ENCODE measurements at places on chromosomes 12 and 14.

GRCh38 chr12:116202433-116202832 lies 75.1 kb downstream of the MED13L start:
- no peak for DNase-seq

GRCh38 chr12:28603239-28603638 lies 413.0 kb downstream of the CCDC91 start:
- no peak for DNase-seq

- no peak for DNase-seq
Measured at GRCh38 chr12:862303-862911, 87.1 kb downstream of the RAD52 start.

- DNase-seq: no peak
Measured at GRCh38 chr14:77343662-77344061, 22.8 kb downstream of the GSTZ1 start.

- no peak for DNase-seq
Measured at GRCh38 chr14:94019329-94019728, 6.8 kb upstream of the OTUB2 start.

DNA sequence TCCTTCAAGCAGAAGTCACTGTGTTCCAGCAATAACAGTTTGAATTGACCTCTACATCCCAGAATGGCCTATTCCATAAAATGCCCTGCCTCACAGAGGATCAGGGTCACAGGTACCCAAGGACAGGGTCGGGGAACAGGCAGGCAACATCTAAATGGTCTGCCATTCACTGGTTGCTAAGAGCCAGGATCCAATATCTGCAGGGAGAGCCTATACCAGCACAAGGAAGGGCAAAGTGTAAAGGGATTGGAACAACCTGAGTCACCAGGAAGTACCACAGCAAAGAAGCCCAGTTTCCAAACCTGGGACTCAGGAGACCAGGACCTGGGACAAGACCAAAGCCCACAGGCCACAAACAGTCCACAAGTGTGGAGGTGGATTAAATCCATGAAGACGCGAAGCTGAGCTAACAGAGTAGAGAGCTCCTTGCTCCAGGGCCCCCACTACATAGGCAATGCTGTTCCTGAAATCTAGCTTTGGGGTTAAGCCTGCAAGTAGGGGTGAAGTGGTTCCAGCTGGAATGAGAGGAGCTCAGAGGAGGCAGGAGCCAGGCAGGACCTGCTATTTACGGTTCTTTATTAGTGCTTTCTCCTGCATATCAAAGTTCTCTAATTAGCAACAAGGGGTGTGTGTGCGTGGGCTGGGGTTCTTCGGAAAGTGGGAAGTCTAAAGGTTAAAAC lies 274.3 kb downstream of the BCL11B start:
- no peak for DNase-seq

GRCh38 chr14:95796788-95797187 lies 79.8 kb upstream of the TUNAR start:
- DNase-seq: no peak

- DNase-seq: no peak
Measured at GRCh38 chr14:75880512-75880911, 101.3 kb downstream of the TGFB3 start.

DNA sequence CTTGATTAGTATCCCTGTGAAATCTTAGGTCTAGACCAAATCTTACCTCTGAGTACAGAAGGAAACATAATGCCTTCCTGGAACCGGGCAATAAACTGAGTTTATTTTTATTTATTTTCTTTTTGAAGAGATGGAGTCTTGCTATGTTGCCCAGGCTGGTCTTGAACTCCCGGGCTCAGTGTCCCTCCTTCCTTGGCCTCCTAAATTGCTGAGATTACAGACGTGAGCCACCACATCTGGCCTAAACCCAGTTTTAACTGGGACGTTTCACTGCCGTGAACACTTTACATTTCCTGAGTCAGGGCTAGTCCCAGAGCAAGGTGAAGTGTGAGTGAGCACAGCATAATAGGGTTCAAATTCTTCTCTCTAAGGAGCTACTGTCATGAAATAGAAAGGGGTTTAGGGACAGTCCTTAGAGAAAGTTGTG lies 671 bp downstream of the GUCY2C start:
- DNase-seq: no peak

- no peak for DNase-seq
Measured at GRCh38 chr12:132014092-132014914, 64.6 kb downstream of the EP400 start.

DNA sequence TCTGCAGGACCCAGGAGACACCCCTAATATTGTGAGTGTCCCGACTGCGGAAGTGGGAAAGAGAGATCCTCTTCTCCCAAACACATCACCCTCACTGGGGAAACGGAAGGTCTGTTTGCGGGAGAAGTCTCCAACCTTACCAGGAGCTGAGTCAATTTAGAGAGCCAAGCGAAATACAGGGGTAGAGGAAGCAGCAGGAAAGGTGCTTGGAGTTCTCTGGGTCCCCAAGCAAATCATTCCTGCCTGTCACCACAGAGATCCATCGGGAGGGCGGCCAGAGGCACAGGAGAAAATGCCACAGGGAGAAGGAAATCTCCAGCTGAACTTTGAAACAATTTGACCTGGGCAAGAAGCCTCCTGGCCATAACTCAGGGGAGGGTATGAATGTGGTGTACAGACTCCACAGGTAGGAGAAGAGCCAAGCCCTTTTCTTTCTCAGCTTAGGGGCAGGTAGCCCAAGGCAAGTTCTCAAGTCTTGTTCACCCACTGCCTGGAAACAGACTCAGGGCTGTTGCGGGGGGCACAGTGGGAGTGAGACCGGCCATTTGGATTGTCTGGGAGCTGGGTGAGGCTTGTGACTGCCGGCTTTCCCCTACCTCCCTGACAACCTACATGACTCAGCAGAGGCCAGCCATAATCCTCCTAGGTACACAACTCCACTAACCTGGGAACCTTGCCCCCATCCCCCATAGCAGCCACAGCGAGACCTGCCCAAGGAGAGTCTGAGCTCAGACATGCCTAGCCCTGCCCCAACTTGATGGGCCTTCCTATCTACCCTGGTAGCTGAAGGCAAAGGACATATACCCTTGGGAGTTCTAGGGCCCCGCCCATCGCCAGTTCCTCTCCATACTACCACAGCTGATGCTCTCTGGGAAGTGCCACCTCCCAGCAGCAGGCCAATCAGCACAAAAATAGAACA lies 211.9 kb upstream of the ARHGAP5 start:
- DNase-seq: no peak

- DNase-seq: no peak
Measured at GRCh38 chr14:39182770-39183684, 8.0 kb downstream of the PNN start.

DNA sequence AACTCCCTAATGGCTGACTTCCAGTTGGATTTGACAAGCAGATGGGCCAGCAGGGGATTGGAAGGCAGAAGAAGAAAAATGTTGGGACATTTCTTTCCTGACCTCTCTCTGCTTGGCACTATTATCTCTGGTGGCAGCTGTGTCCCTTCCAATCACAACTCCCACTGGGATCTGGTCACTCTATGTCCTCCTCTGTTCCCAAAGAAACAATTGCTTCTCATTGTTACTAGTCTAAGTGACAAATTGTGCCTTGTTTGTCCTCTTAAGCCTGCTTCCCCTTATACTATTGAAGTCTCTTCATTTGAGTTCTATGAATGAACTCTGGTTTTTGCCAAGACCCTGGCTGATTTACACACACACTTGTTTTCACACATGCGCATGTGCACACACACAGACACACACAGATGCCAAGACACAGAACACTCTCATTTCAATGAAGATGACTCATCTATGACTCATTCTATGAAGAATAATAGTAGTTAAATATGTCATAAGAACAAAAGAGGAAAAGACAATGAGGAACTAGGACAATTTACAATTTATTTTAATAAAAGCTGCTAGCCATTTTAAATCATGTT lies 83.0 kb upstream of the FAR2 start:
- no peak for DNase-seq

DNA sequence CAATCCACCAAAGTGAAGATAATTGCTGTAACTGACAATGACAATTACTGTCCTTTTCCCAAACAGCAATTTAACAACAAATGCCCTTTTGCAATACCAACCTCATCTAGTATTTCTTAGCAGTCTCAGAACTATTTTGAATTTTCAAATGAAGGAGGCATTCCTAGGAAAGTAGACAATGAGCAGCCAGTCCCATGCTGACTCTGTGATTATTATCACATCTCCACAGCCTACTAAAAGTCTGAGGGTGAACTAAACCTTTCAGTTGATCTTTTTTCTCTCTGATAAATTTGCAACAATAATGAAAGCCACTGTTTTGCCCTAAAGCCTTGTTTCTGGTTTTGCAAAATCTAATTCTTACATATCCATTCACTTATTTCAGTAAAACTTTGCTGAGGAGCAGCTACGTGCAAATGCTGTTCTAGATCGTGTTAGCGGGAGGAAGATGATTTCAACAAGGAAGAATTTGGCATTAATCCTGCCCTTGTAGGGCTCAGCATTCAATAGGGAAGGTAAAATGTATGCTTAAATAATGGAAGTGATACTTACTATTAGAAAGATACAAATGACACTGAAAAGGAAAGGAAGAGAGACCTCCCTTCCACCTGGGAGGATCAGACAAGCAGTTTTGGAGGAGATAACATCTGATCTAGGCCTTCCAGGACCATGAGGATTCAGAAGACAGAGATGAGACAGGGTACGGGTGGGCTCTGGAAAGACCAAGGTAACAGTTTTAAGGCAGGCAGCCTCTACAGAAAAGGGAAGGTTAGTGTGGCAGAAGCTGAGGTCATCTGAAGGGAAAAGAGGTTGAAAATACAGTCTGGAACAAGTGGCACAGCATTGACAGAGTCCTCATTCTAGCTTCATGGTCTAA lies 47.4 kb downstream of the SLC38A1 start:
- DNase-seq: no peak

DNA sequence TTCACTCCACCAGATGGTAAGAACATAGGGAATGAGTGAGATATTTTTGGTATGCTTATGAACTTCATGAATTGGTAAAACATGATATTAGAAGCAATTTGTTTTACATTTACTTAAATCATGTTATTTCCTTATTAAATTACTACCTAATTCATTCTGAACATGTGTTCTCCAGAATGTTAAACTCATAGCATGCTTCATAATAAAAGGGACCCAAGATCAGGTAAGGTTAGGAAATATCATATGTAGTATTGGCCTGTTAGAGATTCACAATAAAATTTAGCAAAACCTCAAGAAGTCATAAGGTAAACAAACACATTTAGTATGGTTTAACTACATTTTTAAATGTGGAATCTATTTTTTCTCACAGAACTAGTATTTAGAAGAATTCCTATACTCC lies 28.2 kb downstream of the PTPRQ start:
- DNase-seq: no peak

- DNase-seq: no peak
Measured at GRCh38 chr12:93757792-93758694, 80.9 kb downstream of the CRADD start.

DNA sequence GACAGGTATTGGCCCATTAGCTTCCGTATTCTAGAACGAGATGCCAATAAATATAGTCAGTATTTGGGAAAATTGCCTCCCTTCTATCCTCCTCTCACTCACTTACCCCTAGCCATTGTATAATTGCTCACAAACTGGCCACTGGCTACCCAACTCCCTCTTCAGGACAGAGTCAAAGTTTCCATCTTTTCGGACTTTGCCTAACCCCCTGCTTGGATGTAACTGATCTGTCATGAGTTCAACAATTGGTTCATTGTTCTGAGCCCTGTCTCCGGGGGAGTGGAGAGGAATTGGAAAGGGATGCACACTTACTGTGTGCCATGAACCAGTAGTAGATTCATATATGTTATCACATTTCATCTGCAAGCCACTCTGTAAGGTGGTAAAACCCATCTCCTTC lies 12.2 kb downstream of the MYRFL start:
- no peak for DNase-seq

DNA sequence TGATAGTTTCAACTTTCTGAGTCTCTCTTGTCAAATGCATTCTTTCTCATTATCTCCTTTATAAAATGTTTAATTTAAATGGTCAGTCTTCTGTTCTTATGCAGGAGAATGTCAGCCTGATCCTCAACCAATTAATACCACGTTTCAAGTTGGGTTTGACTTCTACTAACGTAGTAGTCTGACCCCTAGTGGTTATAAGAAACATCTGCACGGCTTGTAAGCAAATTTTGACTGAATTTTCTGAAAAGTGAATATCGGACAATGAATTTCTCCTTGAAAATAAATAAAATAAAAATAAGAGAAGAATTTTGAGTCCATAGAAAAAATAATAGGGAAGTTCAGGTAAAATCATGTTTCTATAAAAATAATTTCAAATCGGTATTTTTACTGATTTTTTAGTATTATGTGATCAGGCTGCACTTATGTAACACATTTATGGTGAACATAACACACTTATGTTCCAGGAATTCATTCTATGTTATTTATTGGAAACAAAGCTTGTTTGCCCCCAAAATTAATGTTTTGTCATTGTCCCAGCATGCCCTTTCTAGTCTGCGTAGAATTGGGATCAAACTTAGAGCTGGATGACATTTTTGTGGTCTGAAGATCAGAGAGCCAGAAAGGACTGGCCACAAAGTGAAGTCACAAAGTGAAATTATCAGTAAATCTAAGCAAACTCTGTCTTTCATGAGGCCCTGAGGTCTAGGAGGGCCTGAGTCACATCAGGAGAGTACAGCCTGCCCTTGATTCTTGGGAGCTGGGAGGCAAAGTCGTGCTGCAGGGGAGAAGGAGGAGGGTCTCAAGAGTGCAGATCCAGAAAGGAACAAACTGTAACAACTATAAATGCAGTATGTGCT lies 101.2 kb upstream of the STXBP6 start:
- DNase-seq: no peak

DNA sequence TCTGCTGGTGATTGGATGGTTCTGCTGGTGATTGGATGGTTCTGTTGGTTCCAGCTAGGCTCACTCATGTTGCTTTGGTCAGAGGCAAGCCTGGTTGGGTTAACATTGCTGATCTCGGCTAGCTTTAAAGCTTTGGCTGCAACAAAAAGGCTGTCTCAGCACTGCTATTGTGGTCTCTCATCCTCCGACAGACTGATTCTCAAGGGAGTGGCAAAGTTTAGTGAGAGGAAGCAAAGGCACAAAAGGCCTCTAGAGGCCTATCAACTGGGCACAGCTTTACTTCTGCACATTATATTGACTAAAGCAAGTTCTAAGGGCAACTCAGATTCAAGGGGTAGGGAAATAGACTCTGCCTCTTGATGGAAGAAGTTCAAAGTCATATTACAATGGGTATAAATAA lies 84.7 kb upstream of the LGR5 start:
- no peak for DNase-seq
